Coronary artery (tissue), 2 donors: ENCODE measurements at places on chromosomes 7 and 10.

- DNase-seq: no peak
Measured at GRCh38 chr10:4677296-4678021, 148.5 kb upstream of the AKR1E2 start.

DNA sequence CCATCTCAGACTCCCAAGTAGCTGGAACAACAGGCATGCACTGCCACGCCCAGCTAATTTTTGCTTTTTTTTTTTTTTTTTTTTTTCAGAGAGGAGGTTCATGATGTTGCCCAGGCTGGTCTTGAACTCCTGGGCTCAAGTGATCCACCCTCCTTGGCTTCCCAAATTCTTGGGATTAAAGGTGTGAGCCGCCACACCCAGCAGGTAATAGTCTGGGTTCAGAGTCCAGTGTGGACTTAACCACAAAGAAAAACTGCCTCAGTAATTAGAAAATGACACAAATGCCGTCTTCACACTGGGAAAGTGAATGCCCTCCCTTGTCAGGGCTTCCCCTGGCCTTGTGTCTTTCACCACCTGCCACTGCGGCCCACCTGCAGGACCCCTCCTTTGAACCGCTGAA is 101.1 kb downstream of the RAB11FIP2 start:
- no peak for DNase-seq

- no peak for DNase-seq
Measured at GRCh38 chr7:24733414-24734060, 23.7 kb downstream of the GSDME start.

- DNase-seq: no peak
Measured at GRCh38 chr10:111179514-111179913, 102.7 kb downstream of the ADRA2A start.

GRCh38 chr7:97011536-97012364 is 6.4 kb downstream of the DLX6 start:
- no peak for DNase-seq

- no peak for DNase-seq
Measured at GRCh38 chr7:41007351-41007751, 695.5 kb downstream of the INHBA start.

DNA sequence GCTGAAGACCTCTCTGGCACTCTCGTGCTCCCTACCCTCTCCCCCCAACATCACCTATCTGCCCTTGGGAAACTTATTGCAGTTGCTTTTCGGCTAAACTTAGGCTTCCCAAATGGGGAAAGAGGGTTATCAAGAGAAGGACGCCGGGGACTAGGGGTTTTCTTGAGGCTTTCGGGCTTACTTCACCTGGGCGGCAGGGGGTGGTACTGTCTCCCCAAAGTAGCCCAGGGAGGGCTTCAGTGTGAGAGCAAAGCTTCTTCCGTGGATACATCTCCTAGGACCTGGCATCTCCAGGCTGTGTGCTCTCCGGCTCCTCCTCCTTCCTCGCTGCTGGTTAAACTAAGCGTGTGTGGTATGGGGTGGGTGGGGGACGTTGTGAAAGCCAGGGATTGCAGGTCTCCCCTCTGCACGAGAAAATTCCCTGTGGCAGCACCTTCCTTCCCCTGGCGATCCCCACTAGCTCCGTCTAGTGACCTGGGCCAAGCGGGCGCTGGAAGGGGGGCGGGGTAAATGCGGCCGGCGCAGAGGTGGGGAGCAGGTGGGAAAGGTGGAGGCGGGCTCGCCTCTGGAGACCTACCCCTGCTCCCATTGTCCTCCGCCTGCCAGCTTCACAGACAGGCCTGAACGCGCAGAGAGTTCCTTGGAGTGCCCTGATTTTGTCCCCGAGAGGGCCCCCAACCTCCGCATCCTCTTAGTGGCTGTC is 1.1 kb downstream of the PLXDC2 start:
- DNase-seq: no peak

DNA sequence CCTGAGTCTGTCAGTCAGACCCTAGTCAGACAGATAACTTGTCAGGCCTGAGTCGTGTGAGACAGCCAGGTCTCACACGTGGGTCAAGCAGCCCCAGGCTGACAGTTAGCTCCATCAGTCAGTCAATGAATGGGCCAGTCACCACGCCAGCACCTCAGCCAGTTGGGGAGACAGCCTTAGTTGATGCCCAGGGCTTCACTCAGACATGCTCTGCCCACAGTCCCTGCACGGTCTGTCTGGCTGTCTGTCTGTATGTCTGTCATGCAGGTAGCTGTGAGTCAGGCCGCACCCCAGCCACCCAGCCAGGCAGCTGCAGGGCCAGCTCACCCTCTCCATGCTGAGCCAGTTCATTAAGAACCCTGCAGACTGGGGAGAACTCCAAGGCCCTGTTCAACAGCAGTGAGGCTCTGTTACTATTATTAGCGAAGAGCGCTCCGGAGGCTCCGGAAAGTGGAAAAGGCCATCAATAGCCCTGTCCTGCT is 141.1 kb upstream of the PCBD1 start:
- no peak for DNase-seq

DNA sequence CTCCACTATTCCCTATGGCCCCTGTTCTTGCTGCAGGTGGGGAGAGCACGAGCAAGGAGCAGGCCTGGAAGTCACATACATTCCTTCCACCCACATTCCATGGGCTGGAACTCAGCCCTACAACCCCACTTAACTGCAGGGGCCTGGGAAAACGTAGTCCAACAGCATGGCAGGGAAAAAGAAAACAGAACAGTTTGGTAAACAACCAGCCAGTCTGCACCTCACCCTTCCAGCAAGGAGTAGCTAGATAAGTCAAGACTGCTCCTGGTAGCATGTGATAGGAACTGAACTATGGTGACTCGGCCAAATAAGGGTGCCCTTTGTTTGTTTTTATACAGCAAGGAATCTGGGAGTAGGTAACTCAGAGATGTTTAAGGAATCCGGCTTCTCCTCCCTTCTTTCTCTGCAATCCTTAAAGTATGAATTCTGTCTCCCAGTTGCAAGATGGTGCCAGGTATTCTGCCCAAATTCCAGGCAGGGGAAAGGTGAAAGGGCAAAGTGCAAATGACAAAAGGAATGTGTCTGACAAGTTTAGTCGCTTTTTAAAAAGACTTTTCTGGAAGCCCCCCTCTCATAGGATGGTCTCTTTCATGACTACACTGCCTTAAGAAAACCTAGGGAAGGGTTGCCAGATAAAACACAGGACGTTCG is 311.7 kb upstream of the NEBL start:
- DNase-seq: no peak

GRCh38 chr7:74097937-74098614 is 14.5 kb downstream of the LIMK1 start:
- no peak for DNase-seq

DNA sequence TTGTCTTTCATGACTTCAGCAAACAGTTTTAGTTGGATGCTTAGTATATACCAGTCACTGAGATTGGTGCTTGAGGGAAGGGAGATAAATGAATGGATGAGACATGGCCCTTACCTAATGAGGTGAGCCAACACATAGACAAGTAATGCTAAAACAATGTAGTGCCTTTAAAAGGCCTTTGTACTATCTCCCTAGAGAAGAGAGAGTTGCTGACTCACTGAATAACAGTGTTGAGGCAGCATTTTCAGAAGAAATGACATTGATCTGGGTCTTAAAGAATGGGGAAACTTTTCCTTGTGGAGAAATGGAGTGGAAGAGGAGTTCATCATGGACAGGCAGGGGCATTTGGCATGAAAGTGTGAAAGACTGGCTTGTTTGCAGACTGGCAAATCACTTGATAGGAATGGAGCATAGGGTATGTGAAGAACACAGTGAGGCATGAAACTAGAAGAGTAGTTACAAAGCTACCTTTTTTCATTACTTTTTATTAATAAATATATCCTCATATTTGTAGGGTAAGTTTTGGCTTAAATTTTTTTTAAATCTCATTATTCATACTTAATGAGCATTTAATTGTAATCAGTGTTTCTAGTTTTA is 91.2 kb downstream of the KAT6B start:
- no peak for DNase-seq

- no peak for DNase-seq
Measured at GRCh38 chr10:116311706-116312490, 12.3 kb upstream of the CCDC172 start.

DNA sequence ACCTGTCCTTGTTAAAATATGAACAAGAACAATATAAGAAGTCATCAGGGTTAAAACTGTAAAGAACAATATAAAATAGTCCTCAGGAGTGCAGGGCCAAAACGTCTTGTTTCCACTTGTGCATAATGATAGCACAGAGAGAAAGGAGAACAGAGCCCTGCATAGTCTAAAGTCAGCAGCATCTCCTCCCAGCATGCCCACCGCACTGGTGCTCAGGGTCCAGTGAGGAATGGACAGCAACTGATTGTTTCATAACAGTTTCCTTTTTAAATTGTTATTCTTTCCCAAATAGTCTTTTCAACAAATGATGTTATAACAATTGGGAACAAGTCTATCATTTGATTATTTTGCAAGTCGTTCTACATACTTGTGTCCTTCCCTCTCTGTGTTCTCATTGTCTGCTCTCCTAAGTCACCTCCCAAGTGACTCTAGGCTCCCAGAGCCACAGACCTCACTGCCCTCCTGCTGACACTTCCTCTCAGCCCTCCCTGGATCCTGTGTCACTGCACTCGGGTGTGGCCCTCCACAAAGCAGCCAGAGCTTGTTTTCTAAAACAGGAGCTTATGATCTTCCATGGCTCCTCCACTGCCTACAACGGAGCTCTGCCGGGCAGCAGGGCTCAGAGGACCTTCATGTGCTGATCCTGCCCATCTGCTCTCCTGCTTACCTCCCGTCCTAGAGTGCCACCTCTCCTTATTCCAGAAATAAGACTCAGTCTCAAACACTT is 27.6 kb downstream of the COBL start:
- no peak for DNase-seq

DNA sequence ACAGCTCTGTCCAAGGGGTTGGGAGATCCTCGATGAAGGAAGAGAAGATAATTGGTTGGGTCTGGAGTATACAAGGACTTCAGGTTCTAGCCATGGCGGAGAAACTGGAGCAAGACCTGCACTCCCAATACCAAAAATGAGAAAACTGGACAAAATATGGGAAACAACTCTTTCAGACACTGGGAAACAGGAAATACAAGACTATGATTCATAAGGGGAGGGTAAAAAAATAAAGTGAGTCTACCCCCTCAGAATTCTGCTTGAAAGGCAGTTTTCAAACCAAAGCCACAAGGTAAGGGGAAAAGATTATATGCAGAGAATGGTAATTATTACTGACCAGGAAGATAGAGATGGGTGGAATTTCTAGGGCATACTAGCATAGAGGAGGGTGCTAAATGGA is 10.2 kb upstream of the SEC61G start:
- no peak for DNase-seq
